Hair follicle dermal papilla cell (primary cell): ENCODE measurements at places on chromosomes 16 and 17. TPM values are rescaled to one million over a fixed set of nuclear protein-coding genes. Genes with fewer than 3 reads are reported as not detected.

PLXDC1 gene
- total RNA-seq: 15.2 and 33.3 TPM in 2 replicates

ITGA3 gene
- total RNA-seq: 125 and 163 TPM in 2 replicates

EFNB3 gene
- total RNA-seq: 3.2 and 5.2 TPM in 2 replicates

B3GNT9 gene
- 74.3 and 86.0 TPM in 2 replicates for total RNA-seq

PLEKHH3 gene
- 22.0 and 24.5 TPM in 2 replicates for total RNA-seq

SERPINF2 gene
- total RNA-seq: under 0.01 TPM in 1 of 2 replicates, not detected in the other

TMIGD1 gene
- total RNA-seq: not detected in 2 replicates
